Stimulated activated CD4-positive, alpha-beta T cell treated with anti-CD3 and anti-CD28 coated beads, Interleukin-15, amount 100 ng/mL, for 48 hours (primary cell): ENCODE measurements at places on chromosomes 12 and 14.
A peak's percentile ranks its signal among the peaks of the same experiment; 100 is the strongest.

GRCh38 chr12:124013073-124013472 is 40.1 kb downstream of the ZNF664 start:
- DNase-seq: no peak

DNA sequence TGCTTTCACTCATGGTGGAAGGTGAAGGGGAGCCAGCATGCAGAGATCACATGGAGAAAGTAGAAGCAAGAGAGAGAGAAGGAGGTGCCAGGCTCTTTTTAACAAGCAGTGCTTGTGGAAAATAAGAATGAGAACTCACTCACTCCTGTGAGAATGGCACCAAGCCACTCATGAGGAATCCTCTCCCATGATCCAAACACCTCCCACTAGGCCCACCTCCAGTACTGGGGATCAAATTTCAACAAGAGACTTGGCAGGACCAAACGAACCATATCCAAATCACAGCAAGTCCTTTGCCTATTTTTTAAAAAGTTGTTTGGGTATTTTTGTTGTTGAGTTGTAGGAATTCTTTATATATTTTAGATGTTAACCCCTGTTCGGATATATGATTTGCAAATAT is 245.9 kb upstream of the ARID2 start:
- DNase-seq: no peak

DNA sequence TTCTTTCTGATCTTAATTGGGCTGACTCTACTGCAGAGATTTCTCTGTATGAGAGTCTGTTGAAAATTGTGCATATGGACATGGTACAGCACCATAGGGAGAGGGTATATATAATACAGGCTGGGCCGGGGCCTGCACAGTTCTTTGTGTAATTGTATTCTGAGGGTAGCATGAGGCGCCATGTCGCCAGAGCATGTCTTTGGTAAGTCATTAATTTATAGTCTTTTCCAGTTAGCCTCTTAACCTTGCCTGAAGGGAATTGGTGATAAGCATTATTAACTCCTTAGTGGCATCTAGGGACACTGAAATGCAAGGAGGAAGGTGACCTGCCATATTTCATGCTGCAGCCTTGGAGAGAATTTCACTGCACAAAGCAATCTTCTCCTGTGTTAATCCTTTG is 569.9 kb downstream of the TMTC2 start:
- no peak for DNase-seq

DNA sequence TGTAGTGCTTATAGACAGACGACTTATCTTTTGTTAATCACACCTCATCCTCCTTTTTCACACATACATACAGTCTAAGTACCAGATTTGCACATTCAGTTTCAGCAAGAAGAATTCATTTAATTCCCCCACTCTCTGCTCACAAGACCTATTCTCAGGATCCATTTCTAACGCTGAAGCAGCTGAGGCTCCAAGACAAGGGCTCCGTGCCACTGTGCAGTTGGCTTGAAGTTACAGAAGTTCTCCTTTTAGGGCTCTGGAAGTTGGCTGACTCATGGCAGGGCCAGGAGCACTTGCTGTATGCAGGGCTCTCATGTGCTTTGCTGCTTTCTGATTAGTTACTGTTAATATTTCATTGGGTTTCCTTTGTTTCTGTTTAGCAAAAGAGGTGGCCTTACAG is 1566.9 kb upstream of the TMEM132C start:
- no peak for DNase-seq

DNA sequence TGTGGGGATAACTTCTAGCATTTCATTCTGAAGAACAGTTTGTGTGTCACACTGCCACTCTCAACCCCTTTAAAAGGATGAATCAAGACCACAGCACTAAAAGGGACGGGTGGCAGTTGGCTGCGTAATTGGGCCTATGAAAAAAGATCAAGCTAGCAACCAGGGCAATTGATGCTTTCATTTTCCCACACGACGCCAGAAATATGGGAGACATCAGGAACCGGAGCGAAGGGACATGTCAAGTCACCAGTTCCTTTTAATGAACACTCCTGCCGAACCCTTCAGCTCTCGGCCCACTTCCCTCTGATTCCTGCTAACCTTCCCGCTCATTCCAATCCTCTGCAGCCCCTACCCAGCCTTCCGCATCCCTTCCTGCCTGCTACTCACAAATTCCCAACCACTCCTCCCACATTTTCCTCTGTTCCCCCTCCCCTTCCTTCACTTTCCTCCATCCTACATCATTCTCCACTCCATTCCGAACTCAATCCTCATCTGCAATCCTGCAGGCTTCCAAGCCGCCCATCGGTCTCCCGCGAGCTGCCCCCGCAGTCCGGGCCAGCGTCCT is 753 bp downstream of the CSRNP2 start:
- DNase-seq: peak; percentile 15
